ENCODE measurements at places on chromosomes 12 and 14.

DNA sequence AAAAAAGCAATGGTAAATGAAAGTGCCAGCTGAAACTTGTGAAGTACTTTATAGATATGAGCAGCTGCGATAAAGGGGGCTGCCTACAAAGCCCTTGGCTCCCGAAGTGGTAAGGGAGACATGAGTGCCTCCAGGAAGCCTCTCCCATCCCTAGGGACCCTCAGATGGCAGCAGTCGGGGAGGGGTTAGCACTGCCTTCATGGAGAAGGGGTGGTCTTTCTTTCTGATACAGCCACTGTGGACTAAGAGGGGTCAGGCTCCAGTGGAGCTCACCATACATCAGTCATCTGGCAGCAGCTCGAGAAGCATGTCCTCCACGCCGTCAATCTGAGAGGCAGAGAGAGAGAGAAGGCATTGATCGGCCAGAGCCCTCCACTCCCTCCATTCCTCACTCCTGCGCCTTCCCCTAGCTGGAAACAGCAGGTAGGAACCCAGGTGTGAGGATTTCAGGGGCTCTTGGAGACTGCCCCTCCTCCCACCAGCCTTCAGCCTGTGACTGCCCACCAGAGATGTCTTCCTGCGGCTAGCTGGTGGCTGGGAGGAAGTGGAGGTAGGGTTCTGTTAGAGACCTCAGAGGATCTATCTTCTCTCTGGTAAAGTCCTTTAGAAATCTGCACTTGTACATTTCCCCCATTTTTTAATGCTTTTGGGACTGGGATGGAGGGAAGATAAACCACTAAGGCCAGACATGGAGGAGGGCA, 2.3 kb downstream of the TCL1A start:
- no peak for DNase-seq

- no peak for DNase-seq
These were observed 154.1 kb upstream of the BTG1 start for GRCh38 chr12:92299744-92300143.

- DNase-seq, result no peak
These were observed 96.7 kb downstream of the SLC25A47 start for GRCh38 chr14:100419856-100420255.

DNA sequence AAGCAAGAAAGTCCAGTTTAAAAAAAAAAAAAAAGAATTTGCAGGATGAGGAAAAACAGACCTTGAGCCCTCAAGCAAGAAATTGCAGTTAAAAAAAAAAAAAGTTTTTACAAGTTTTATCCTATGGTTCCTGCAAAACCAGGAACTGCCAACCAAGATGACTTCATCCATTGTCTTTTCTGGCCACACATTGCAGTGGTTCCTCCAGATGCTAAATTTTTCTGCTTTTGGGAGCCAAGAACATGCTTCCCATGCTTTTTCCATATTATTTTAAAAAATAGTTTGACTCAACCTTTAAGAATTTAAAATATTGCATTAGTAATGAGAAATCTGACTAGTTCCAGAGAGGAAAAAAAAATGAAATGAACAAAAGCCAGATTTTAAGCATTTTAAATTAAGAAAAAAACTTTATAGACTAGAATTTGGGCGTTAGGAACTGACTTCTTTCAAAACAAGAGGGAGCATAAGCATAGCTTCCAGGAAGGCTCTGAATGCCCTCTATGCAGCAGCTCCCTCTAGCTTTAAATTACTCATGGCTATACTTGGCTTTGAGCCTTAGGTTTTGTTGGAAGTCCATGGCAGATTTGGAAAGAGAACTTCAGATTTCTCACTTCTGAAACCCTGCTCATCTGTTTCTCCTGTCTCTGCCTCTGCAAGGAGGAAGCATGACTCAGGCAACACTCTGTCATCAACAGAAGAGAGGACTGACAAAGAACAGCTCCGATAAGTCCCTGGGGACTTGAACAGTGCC, 124.5 kb downstream of the GPR65 start:
- DNase-seq, result peak; percentile 15

DNA sequence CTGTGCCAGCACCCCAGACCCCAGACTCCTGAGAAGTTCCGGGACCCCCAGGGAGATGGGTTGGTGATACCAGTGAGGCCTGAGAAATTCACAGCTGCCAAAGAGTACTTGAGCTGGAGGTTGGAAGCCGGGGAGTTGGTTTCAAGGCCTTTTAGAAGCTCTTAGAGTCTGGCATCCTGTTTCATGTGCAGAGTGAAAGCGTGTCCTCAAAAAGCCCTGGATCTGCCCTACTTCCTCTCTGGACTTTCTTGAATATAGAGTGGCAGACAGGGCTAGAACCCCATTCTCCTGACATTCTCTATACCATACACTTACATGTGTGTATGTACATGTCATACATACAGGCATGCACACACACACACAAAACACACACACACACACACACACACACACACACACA, 31.3 kb upstream of the PPM1A start:
- DNase-seq, result no peak

DNA sequence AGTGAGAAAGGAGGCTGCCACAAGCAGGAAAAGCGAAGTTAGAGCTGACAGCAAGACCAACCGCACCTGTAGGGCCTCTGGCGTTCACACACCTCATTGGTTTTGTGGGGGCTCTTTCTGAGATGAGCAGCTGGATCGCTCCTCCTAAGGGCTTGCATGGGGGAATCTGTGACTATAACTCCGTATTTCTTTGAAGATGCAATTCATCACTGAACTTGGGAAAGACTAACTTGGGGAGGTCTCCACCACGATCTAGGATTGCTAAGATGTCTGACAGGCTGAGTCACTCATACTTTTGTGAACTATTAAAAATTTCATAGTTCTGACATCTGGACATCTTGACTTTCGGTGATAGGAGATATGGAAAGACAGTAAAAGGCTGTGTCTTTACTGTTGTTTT, 173.6 kb downstream of the ETV6 start:
- peak; percentile 73 for DNase-seq

DNA sequence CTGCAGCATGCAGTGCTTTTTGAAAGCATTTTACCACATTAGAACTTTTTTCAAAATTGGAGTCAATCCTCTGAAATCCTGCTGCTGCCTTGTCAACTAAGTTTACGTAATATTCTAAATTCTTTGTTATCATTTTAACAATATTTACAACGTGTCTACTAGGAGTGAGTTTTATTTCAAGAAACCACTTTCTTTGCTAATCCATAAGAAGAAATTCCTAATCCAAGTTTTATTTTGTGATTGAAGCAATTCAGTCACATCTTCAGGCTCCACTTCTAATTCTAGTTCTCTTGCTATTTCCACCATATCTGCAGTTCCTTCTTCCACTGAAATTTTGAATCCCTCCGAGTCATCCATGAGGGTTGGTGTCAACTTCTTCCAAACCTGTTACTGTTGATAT, 25.4 kb downstream of the PRORP start:
- no peak for DNase-seq

GRCh38 chr12:43878050-43878449, 42.2 kb downstream of the TMEM117 start:
- DNase-seq, result no peak

DNA sequence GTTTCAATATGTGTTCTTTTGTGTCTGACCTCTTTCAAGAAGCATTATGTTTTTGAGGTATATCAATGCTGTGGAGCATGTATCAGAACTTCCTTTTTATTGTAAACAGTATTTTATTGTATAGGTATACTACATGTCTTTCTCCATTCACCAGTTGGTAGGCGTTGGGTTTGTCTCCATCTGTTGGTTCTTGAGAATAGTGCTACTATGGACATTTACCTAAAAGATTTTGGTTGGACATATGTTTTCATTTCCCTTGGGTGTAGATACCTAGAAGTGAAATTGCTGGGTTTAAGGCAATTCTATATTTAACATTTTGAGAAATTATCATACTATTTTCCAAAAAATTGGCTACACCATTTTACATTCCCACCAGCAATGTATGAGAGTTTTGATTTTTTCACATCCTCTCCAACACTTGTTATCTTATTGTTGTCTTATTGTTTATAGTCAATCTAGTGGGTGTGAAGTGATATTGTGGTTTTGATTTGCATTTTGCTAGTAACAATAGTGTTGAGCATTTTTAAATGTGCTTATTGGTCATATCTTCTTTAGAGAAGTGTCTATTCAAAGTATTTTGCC, 409.2 kb downstream of the IPO8 start:
- DNase-seq, result peak; percentile 14

GRCh38 chr14:35384455-35385041, 20.0 kb downstream of the NFKBIA start:
- DNase-seq, result peak; percentile 89

- no peak for DNase-seq
These were observed 123.5 kb downstream of the NAV3 start for GRCh38 chr12:77954206-77954555.

DNA sequence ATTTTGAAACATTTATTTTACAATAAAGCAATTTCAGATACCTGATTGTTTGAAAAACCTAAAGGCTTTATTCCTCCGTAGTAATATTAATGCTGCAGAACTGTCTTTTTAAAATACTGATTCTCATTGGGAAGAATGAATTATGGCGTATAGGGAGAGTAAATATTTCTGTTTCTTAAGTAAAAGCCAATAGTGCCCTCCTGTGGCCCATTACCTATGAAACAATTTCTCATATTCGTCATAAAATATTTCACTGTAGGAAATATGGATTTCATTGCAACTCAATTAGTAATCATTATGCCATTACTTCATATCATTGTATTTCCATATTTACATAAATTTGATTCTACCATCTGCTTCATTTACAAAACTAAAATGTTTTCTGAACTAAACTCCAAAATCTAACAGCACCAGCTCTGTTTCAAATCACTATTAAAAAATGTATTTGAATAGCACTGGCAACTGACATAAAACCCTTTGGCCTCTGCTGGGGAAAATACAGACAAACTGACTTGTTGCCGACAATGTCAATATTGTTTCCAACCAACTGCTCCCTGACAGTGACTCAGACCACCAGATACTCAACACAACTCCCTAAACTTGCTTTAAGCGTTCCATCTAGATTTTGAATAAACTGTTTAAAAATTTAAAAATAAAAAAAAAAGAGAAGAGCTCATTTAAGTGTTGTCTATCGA, 290.3 kb downstream of the NAV3 start:
- DNase-seq, result no peak

DNA sequence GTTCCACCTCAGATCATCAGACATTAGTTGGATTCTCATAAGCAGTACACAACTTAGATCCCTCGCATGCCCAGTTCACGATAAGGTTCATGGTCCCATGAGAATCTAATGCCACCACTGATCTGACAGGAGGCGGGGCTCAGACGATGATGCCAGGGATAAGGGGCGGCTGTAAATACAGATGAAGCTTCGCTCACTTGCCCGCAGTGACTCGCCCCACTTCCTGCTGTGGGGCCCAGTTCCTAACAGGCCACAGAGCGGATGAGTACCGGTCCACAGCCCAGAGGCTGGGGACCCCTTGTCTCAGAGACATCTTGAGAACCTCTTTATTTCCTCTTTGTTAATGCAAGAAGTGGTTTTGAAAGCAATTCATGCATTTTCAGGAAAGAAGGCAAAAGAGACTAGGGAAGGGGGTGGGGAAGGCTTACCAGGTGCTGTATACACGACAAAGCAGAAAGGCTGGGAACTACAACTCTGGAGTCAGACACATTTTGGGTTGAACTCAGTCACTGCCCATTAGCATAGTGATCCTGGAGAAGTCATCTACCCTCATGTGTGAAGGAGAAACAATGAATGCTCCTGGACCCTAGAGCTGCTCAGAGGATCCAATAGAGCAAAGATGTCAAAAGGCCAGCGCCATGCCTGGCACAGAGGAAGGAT, 68.7 kb downstream of the EID3 start:
- DNase-seq, result no peak

- DNase-seq, result no peak
These were observed 181.1 kb downstream of the ESR2 start for GRCh38 chr14:64112867-64113678.

DNA sequence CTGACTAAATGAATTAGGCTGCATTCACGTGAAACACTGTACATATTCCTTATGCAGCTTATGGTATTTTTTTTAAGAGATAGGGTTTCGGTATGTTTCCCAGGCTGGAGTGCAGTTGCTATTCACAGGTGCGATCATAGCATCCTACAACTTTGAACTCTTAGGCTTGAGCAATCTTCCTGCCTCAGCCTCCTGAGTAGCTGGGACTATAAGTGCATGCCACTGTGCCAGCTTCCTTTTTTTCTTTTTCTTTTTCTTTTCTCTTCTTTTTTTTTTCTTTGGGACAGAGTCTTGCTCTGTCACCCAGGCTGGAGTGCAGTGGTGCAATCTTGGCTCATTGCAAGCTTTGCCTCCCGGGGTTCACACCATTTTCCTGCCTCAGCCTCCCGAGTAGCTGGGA, 35.8 kb upstream of the SPPL3 start:
- no peak for DNase-seq

GRCh38 chr14:91032248-91032647, 28.2 kb downstream of the RPS6KA5 start:
- no peak for DNase-seq

GRCh38 chr12:80412343-80412953, 31.6 kb upstream of the PTPRQ start:
- DNase-seq, result peak; percentile 30

- DNase-seq, result no peak
These were observed 173.0 kb downstream of the KIF26A start for GRCh38 chr14:104311358-104311757.

DNA sequence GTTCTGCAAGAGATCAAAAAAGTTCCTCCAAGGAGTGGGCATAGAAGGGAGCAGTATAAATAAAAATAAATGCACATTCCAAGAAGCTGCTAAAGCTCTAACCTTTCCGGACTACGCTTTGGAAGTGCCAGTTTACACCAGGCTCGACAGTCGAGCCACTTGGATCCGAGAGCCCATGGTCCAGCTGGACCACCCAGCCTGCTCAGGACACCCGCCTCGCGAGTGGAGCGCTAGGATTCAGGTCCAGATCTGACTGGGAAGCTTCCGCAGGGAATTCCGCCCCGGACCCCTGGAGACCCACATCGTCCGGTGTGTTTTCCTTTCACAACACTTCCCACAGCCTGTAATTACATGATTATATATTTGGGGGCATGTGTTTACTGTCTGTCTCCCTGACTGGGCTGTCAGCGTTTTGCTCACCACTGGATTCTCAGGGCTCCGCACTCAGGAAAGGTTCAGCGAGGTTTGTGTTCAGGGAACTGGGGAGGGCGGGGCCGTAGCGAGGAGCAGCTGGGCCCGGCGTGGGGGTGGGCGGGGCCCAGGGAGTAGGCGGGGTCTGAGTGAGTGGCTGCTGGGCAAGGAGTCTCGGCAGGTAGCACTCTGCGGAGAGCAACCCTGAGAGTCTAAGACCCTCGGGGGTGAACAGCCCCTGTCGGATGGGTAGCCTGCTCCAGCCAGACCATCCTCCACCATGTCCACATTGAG, 52.3 kb upstream of the TMEM263 start:
- no peak for DNase-seq

- no peak for DNase-seq
These were observed 52.6 kb downstream of the DIP2B start for GRCh38 chr12:50557421-50557820.

GRCh38 chr14:73746520-73747378, 32.6 kb upstream of the PNMA1 start:
- no peak for DNase-seq

GRCh38 chr12:49507139-49507538, 31.7 kb upstream of the KCNH3 start:
- peak; percentile 95 for DNase-seq

DNA sequence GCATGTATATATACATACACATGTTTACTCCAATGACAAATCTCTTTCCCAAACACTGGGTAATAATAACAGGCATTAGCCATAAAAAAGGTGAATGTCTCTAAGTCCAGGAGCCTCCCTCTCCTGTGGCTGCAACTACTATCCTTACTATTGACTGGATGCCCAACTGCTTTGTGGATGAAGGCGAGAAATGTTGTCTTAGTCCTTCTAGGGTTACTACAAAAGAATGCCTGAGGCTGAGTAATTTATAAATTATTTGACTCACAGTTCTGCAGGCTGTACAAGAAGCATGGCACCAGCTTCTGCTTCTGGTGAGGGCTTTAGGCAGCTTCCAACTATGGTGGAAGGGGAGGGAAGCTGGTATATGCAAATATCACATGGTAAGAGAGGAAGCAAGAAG, 366.0 kb upstream of the DDHD1 start:
- DNase-seq, result no peak

Measured in non-pigmented ciliary epithelial cell (primary cell).